Activated gamma-delta T cell treated with Interleukin-2 at 50 U/mL for 16 hours (primary cell): ENCODE measurements at places on chromosomes 5 and 9.

- DNase-seq = no peak
These were observed 112.2 kb upstream of the LHFPL2 start for GRCh38 chr5:78760770-78761169.

GRCh38 chr9:100756217-100756616, 178.3 kb downstream of the CAVIN4 start:
- DNase-seq = no peak

DNA sequence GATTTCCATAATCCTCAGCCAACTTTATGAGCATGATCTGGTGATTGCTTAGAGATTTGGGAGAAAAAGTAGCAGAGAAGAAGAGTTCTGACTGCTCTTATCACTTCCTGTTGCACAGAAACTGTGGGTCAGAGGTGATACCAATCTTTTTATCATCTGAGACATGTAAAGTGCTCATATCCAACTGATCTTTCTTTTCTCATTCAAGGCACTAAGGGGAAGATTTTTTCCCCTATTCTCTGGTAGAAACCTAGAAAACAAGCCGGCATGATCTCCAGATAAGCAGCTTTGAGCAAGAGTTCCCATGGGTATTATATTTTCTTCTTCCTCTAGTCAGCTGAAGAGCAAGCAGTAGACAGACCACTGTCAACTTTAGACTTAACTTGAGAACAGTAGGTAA, 29.0 kb upstream of the GPR150 start:
- DNase-seq = no peak

- DNase-seq = no peak
These were observed at the start of gene CDH12 for GRCh38 chr5:22852807-22853660. TSS of gene CDH12 (minus strand) at chr5:22853344.

- no peak for DNase-seq
These were observed 25.0 kb upstream of the CAPSL start for GRCh38 chr5:35963381-35963843.

DNA sequence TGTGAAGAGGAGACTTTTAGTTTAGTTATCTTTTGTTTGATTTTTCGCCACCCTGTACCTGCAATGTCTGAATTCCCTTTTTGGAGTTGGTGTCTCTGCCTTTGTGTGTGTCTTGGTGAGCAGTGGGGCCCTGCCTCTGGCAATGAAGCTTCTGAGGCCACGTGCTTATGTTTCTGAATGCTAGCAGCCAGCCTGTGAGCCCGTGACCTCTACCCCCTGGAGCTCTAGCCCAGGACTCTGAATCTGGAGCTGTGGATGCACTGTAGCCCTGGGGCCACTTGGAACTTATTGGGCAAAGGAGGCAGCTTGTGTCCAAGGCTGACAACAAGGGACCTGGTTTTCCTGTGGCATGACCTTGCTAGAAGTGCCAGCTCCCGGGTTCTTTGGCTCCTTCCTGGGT, 19.4 kb downstream of the ENTREP1 start:
- DNase-seq = no peak

- DNase-seq = no peak
These were observed 89.4 kb upstream of the SH3PXD2B start for GRCh38 chr5:172543484-172544298.

DNA sequence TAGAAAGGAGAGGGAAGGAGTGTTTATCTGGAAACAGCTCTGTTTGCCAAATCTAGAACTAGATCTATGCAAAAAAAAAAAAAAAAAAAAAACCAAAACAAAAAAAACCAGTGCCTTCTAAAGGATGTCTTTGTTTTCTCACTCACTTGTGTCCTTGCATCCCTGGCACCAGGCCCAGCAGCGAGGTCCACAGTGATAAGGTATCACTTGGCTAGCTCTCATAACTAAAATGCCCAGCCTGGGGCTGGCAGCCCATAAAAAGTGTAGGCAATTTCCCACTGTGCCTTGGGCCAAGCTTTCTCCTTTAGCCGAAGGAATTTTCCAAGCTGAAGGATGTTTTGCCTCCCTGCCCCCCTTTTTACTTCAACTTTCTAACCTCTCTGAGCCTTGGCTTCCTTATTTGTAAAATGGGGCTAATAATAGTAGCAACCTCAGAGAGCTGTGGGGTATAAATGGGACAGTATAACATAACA, 20.8 kb downstream of the RGS3 start:
- DNase-seq = no peak

DNA sequence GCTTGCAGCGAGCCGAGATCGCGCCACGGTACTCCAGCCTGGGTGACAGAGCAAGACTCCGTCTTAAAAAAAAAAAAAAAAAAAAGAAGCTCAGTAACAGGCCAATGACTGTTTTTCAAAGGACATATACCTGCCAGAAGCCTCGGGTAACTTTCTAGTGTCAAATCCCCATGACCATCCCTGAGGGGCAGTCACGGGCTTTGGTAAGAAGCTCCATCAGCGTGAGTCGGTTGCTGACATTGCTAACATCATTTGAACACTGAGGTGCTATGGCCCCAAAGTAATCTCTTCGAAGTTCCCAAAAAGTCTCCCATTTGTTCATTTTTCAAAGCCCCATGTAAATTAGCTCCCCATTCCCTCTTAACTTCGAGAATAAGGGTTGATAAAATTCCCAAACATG, 11.6 kb downstream of the NAIP start:
- DNase-seq = no peak

DNA sequence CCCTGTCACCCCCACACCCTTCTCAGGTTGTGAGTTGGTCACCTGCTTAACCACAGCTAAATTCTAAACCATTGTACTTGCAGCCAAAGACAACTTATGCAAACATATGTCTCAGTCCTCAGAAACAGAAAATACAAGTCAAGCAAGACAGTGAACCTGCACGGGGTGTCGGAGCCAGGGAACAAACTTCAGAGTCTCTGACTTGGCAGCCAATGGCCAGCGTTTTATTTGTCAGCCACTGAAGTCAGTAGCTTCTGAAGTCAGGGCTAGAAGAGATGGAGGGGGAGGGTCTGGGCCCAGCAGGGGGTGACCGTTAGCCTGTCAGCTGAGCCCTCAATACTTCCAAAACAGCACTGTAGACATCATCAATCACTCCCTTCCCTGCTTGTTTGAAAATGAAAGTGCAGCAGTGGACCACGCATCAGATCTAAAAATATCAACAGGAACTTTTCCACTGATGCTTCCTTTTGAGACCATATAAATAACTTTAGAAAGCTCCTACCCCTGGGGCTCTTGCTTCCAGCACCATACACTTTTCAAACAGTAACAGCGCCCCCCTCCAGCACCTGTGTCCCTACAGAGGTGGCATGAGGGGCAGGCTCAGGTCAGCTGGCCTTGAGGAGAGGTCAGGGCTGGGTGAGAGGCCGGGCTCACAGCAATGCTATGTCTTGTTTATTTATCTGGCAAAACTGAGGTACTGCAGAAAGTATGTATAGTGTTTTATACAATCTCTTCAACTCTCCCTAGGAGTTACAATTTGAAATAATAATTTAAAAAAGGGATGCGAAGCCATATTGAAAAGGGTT, 142.5 kb downstream of the ACER2 start:
- DNase-seq = no peak

DNA sequence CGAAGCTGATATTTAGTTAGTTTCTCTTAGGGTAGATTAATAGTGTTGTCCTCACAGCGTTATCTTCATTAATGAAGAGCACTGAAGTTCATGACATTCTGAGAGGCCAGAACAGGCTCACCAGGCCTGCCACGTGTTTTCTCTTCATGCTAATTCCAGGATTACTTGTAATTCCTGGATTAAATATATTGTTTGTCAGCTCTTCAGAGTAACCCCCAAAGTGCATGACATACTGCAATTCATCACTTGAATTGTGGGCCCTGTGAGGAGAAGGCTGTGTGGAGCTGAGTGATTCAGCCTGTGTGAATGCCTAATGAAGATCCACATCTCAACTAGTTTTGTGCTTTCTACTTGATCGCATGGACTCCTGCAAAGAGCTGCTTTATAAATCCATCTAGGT, 401.0 kb upstream of the ADAMTSL1 start:
- no peak for DNase-seq

GRCh38 chr5:173010021-173010420, 26.4 kb downstream of the ATP6V0E1 start:
- DNase-seq = no peak
